HCT116 (cell line): ENCODE measurements at places on chromosomes 3 and 15.

DNA sequence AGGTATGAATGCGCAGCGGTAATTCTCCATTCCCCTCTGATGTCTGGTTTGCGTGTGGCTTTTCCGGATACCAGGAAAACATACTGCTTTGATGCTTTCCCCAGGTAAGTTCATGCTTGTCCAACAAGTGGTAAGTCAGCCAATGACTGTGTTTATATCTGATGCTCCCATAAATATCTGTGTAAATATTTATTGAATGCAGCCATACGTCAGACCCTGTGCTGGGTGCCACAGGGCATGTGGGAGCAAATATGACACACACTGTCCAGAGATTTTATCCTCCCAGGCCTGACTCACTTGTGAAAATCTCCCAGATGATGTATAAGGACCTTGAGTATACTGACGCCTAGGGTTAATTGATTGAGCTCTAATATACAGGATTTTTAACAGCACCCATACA is 29.6 kb upstream of the CEMIP start:
- no peak for DNase-seq

DNA sequence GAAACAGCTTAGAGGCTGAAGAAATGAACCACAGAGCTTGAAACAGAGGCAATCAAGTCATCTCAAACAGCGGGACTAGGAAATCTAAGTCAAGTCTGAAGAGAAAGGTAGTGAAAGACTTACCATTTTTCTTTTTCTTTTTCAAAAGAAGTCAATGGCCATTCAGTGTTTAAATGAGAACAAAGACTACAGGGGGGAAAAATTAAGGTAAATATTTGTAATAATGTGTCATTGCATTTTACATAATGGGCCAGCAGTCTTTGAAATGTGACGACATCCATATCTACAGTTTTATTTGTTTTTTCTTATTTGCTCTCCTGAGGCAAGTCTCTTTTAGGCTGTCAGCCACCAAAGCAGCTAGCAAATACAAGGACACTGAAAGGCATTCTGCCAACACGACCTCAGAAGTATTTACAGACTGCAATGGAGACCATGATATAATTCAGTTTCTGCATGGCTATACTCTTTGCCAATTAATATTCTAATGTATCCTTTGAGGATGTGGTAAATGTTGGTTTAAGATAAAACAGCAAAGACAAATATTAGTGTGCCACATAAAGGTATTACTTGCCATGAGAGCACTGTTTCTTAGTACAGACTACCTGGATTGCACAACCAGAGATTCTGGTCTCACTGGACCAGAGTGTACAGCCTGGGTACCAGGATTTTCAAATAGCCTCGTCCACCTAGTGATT is 307.0 kb upstream of the THBS1 start:
- DNase-seq = no peak

DNA sequence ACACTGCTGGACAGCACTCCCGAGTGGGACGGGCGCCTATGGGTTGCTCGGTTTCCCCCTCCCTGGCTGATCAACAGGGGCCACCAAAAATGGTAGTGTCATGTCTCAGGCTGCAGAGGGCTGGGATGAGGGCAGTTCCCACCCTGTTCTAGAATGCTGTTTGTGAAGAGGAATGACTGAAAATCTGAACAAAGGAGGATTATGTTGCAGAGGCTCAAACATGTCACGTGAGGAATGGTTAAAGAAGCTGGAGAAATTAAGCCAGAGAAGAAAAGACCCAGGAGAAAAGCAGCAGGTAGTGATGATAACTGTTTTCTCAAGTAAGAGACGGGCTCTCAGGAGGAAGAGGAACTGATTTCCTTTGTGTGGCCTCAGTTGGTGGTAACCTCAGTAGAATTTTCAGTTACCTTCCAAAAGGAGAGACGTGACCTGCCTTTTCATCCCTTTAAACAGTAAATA is 10.4 kb downstream of the SPG21 start:
- no peak for DNase-seq

- no peak for DNase-seq
These were observed 507.8 kb upstream of the DPH6 start for GRCh38 chr15:36053746-36054145.

DNA sequence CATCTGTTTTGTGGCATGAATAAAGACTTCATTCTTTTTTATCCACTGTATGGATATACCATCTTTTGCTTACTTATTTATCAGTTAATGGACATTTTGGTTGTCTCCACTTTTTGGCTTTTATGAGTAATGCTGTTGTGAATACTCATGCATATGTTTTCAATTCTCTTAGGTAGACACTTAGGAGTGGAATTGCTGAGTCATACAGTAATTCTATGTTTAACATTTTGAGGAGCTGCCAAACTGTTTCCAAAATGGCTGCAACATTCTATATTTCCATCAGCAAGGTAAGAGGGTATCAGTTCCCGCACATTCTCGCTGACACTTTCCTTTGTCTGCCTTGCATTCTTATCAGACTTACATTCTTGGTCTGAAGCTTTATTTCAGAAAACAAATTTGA is 191.1 kb downstream of the WNT5A start:
- no peak for DNase-seq

DNA sequence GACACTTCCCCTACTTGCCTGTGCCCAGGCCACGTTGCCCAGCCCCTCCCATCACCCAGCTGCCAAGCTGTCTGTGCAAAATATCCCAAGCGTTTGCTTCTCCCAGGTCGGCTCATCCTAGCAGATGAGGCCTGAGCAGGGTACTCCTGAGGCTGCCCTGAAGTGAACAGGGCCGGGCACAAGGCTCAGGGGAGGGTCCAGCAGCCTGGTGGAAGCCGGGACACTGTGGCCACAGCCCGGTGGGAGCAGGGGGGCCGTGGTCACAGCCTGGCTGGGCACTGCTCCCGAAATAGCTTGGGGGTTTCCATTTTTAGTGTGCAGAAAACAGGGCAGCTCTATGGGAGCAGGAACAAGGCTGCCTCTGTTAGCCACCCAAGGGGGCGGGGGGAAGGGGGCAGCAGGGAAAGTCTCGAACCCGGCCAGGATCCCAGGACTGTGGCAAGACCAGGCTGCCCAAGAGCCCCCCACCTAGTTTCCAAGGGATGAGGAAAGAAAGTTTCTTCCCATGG is 3.4 kb downstream of the PLXNB1 start:
- DNase-seq = no peak

GRCh38 chr3:99630815-99631214 is 7.6 kb upstream of the COL8A1 start:
- DNase-seq = no peak

DNA sequence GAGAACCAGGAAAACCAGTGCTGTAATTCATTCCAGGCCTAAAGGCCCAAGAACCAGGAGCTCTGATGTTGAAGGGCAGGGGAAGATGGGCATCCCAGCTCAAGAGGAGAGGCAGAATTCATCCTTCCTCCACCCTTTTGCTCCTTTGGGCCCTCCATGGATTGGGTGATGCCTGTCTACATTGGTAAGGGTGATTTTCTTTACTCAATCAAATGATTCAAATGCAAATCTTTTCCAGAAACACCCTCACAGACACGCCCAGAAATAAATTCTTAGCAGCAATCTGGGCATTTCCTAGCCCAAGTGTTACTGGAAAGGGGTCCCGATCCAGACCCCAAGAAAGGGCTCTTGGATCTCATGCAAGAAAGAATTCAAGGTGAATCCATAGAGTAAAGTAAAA is 17.6 kb upstream of the APOD start:
- no peak for DNase-seq

DNA sequence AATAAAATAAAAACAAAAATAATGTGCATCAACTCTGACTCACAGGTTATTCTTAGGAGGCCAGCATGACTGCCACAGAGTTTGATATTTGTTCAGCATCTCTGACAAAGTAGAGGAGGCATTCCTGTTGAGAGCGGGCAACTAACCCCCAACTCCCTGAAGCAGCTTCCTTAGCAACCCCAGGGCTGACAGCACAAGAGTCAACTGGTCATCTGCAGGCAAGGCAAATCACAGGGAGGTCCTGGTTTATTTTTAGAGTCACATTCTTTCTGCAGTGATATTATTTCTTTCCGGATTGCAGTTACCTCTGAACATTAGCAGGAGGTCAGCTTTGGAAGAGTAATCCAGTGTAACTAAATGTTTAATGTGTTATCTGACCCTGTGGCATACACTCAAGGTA is 273.0 kb downstream of the PLCL2 start:
- DNase-seq = no peak

DNA sequence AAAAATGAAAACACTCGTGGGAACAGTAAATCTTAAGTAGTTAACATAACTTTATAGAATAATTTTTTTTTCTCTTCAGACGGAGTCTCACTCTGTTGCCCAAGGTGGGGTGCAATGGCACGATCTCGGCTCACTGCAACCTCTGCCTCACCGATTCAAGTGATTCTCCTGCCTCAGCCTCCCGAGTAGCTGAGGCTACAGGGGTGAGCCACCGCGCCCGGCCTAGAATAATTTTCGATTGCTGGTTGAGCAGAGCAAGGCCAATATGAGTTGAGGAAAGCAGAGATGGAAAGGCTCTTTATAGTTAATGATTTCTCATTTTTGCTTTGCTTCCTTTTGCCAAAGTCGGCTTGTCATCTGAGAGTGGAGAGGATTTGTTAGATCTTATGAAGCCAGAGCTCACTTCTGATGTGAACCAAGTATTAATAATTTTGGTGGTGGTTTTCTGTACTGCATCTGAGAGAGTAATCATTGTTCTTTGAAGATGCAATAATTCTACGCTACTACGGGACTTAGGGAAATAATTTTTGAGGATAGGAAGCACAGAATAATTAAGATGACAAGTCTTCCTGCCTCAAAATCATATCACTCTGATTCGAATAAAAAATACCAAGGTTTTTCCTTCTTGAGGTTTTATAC is 1.6 kb upstream of the GOLM2 start:
- DNase-seq = no peak

DNA sequence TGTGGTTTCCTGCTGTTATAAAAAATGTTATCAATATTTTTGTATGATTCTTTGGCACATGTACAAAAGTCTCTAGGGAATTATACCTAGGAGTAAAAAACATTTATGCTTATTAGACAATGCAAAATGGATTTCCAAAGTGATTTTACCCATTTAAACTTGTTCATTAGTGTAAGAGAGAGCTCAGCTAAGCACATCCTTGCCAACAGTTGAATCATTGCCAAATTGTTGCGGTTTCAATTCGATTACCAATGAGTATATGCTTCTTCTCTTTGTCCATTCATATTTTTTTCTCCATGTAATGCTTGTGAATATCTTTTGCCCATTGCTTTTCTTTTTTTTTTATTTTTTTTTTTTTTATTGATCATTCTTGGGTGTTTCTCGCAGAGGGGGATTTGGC is 17.2 kb downstream of the CASR start:
- no peak for DNase-seq

DNA sequence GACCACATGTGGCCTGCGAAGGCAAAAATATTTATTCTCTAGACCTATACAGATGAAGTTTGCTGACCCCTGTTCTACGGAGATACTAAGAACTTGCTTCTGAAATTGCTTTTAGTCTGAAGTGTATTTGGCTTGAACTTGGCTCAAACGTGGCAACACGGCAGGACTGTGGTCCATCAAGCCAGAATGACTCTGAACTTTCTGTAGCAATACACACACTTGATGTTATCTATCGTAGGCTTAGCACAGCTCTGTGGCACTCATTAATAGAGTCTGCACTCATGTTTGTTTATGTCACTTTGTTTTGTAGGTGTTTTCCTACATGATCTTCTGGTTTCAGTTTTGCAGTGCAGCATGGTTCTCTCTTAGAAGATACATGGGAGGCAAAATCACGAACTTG is 298.1 kb downstream of the ADAMTS17 start:
- DNase-seq = no peak

GRCh38 chr3:73848173-73848906 is 223.6 kb upstream of the PDZRN3 start:
- no peak for DNase-seq

DNA sequence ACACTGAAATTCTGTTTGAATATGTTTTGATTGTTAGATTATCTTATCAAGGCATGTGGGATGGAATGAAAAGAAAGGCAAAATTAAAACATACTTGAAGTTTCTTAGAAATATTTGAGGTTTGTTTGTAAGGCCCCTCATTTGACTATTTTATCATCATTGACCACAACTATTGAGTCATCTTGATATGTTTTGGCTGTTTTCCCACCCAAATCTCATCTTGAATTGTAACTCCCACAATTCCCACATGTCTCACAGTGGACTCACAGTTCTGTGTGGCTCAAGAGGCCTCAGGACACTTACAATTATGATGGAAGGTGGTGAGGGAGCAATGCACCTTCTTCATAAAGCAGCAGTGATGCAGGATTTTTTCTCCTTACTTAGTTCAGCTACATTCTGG is 917.1 kb downstream of the PLOD2 start:
- no peak for DNase-seq

DNA sequence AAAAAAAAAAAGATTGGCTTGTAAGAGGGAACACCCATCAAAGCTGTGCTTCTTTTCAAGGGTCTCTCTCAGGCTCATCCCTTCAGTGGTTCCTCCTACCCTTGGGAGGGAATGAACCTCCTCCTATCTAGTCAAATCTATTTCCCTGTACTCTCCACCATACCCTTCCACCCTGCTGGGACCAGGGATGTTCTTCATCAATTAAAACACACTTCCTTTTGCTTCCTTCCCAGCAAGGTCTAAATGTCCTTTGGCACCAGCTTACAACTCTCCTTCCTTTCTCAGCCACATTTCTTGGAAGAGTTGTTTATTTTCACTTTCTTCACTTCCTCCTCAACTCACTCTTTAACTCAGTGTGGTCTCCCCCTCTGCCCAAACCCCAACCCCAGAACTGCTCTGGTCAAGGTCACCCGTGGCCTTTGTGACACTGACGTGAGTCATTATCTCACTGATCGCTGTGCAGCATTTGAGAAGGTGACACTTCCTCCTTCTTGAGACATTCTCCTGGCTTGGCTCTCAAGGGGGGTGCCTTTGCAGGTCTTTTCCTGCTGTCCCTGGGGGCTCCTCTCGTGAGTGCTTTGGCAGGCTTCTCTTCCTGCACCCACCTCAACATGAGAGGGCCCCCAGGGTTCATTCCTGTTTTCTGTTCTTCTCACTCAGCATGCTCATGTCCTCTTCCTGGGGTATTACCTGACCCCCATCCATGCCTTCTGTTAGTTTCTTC is 210.5 kb upstream of the TLE3 start:
- peak; percentile 3 for DNase-seq

DNA sequence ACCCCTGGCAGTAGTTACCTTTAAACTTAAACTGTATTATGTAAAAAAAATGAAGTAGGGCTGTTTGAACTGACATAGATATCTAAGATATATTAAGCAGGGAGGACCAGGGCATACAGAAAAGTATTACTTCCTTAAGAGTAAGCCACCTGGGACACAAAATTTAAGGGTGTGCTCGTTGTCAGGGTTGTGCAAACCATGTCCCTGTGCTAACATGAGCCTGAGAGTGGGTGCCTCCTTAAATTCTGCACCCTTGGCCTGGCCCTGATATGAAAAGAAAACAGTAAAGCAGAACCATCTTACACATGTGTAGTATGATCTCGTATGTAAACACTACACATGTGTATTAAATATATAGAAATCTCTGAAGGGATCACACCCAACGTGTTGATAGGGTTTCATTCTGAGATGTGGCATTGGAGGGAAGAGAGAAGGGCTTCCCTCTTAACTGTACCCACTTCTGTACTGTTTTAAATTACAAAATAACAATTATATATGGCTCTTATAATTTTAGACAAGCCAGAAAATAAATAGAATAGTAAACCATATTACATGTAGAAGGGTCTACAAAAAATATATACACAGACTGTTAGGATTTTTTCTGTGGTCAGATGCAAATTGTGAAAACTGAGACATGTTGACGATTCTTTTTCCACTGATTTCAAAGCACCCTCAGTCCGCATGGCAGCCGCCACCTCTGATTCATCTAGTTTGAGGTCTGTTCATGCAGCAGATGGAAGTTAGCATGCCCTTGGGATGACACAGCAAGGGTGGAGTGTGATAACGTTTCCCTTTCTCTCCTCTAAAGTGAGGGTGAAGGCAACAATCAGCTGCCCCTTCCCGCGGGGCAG is 400.8 kb upstream of the PROK2 start:
- DNase-seq = no peak

- no peak for DNase-seq
These were observed 99.7 kb downstream of the VGLL4 start for GRCh38 chr3:11543948-11544387.
